Ecto neural progenitor cell (in vitro differentiated cells): ENCODE measurements at places on chromosomes 7 and 10.
A peak's percentile ranks its signal among the peaks of the same experiment; 100 is the strongest.

GRCh38 chr7:31065021-31065593, 13.0 kb downstream of the ADCYAP1R1 start:
- DNase-seq, result no peak

DNA sequence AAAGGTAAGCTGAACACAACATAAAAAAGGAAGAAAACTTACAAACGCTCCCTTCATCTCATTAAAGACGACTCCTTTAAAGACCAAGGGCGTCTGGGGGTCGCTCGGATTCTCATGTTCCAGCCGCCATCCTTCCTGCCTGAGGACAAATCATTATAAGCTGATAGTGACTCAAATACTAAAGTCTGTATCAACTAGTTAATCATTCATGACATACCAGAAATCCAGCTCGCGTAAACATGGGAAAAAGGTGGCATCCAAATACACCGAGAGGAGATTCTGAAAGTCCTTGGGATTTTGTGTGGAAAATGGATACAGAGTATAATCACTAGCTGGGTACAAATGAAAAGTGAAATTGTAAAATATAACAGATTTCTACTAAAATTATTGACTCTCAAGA, 7.4 kb downstream of the PITRM1 start:
- DNase-seq, result no peak

GRCh38 chr10:62511656-62512055, 137.5 kb downstream of the ZNF365 start:
- no peak for DNase-seq

DNA sequence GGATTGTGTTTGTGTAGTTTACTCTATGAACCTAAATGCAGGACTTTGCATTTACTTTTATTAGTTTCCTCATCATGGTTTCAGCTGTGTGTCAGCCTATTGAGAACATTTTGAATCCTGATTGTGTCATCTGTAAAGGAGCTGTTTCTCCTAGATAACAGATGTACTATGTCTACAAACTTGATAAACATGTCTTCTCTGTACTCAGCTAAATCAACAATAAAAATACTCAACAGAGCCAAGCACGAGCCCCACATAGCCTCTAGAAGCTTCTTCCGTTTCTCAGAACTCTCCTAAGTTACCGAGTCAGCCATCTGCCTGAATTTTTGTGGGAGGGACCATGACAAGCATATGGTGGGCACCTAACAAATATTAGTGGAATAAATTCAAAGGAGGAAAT, 234.7 kb downstream of the SKAP2 start:
- peak; percentile 12 for DNase-seq
